ENCODE measurements at places on chromosomes 13 and 19.

GRCh38 chr19:39188960-39189359 is 7.8 kb upstream of the NCCRP1 start:
- no peak for DNase-seq

GRCh38 chr19:45985321-45985720 is 9.9 kb upstream of the CCDC61 start:
- DNase-seq, result no peak

DNA sequence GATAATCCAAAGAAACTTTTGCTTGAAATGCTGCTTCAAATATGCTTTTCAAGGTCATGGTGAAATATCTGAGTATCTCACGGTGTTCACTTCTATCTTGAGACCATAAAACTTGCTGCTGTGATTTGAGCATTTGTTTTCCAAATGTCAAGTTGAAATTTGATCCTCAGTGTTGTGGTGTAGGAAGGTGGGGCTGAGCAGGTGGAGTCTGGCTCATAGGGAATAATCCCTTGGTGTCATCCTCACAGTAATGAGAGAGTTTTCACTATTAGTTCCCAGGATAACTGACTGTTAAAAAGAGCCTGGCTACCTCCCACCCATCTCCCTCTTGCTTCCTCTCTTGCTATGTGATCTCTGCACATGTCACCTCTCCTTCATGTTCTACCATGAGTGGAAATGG is 858.0 kb upstream of the SLITRK5 start:
- DNase-seq, result no peak

DNA sequence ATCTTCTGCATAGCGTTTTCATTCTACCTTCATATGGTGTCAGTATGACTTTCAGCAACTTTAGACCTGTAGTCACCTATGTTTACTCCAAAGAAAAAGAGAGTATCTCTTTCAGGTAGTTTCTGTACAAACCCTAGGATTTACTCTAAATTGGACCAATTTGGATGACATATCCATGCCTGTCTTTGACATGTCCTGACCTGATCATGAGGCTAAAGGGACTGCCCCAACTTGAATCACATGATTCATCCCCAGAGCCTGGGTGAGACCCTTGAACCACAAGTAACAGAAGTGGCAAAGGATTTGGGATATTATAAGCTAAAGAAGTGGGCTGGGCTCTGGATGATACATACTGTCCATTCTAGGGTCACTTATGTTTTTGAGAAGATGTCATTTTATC is 124.5 kb upstream of the CSNK1A1L start:
- no peak for DNase-seq

DNA sequence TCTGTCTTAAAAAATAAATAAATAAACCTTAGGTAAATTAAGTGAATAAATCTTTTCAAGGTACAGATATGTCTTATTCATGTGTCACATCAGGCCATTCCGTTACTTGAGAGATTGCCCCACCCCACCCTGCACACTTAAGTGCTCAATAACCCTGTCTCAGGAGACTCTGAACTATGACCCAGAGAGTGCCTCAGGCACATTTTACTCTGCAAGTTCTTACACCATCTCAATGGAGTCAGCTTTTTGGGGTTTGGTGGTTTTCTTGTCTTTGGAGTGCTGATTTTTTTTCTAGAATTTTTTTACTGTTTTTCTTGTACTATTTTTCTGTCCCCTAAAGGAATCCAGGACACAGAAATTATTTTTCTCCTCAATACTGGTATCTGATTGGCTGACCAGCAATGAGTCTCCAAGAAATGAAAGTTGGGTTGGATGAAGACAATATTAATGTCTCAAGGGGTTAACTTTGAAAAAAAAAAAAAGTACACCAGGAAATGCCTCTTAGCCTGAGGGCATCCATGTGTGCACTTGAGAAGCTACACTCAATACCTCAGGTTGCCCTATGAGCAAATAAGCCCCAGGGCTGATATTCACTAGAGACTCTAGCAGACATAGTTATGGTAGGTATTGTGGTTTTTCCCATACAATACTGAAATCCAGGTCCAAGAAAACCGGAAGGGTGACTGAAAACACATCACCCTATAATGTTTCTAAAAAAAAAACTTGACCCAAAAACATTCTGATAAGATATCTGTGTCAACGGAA is 114.6 kb upstream of the ZNF91 start:
- no peak for DNase-seq

GRCh38 chr13:110113284-110113764 is 193.6 kb downstream of the COL4A1 start:
- no peak for DNase-seq

DNA sequence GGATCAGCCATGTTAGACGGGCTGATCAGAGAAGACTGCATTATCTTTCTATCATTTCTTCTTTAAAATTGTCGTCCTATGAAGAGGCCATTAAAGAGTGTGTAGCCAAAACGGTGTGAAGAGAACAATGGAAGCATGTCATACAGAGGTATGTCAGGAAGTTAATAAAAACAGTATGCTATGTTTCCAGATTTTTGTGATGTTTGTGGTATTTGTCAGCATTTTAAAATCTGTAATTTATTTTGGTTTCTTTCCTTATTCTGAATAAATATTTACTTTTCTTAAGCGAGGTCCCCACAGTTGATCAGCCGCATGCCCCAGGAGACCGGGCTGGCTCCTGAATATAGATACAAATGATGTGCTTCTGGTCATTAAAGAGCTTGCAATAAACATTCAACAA is 142.9 kb upstream of the SERP2 start:
- DNase-seq, result no peak

DNA sequence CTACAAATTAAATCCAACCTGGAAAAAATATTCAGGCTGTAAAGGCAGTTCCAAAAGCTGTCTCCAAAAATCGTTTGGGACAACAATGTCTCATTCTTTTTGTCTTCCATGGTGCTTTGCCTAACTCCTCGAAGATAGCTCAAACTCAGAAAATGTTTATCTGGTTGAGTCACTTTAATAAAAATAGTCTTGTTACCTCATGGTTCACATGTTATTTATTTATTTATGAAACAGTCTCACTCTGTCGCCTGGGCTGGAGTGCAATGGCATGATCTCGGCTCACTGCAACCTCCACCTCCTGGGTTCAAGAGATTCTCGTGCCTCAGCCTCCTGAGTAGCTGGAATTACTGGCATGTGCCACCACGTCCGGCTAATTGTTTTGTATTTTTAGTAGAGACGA is 4.9 kb upstream of the BRD4 start:
- peak; percentile 58 for DNase-seq

DNA sequence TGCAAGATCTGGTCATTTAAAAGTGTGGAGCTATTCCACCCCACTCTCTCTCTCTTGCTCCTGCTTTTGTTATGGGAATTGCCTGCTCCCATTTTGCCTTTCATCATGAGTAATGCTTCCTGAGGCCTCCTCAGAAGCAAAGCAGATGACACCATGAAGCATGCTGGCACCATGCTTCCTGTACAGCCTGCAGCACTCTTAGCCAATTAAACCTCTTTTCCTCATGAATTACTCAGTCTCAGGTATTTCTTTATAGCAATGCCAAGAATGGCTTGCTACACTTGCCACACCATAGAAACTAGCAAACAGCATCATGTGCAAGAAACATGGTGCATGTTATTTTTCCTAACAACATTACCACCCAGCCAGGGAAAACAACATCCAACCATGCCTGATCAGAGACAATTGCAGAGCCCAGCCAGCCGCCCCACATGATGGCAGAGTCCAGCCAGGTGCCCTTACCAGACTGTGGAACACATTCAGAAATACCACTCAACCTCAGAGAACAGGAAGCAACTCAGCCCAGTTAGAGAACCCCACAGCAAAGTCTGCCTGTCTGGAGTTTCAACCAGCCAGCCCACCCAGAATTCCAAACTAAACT is 36.9 kb downstream of the SYDE1 start:
- no peak for DNase-seq
